ENCODE measurements at places on chromosomes 4 and X.

GRCh38 chr4:1596393-1596792 lies 87.7 kb downstream of the FAM53A start:
- no peak for DNase-seq

DNA sequence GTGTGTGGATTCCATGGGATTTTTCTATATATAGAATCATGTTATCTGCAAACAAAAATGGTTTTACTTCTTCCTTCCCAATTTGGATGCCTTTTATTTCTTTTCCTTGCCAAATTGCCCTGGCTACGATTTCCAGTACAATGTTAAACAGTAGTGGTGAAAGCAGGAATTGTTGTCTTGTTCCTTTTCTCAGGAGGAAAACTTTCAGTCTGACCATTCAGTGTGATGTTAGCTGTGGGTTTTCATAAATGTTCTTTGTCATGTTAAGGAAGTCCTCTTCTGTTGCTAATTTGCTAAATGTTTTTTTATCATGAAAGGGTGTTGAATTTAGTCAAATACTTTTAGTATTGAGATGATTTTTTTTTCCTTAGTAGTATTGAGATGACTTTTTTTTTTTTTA lies 10.9 kb downstream of the SAP30 start:
- no peak for DNase-seq

- no peak for DNase-seq
Measured at GRCh38 chrX:41293269-41293668, 40.7 kb upstream of the DDX3X start.

DNA sequence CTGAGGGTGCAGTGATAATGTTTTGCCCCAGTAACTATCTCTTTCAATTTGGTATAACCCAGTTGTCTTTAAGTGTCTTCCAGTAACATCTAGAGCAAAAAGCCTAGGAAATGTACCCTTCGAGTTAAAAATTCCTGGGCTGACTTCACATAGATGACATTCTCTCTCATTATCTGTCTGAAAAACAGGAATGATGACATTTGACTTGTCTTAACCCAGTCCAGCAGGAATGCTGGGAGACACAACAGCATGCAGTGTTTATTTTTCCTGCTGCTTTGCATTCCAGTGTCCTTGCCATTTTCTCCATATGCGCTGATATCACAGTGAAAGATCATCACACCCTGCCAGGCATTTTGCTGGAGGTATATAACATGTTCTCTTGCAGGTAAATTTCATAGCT lies 130.0 kb downstream of the SOWAHB start:
- no peak for DNase-seq

DNA sequence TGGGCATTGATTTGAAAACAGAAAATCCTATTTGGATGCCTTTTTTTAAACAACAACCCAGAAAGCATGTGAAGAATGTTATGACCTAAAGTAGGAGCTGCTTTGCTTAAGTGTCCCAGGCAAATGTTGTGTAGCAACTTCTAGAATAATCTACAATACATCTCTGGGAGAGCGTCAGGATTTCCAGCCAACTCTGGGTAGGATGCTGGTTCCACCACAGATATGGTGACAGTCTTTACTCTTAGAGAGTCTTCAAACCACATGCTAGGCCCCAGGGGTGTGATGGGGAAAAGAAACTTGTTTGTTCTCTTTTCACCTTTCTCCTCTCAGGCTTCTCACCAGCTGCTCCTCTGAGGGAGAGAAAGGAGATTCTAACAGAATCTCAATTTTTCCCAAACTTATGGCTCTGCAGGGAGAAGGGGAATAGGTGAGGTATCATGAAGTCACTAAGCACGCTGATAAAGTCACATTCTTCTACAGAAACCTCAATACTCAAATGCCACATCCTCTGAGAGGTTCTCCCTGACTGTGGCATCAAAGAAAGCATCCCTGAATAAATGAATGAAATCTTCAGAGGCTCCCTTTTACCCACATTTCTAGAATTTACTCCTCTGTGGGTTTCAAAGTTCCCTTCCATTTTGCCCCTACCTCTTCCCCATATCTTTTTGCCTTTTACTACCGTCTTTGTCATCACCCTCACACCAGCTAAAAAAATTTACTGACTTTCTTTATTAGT lies 171.6 kb upstream of the RAI2 start:
- DNase-seq, result no peak

DNA sequence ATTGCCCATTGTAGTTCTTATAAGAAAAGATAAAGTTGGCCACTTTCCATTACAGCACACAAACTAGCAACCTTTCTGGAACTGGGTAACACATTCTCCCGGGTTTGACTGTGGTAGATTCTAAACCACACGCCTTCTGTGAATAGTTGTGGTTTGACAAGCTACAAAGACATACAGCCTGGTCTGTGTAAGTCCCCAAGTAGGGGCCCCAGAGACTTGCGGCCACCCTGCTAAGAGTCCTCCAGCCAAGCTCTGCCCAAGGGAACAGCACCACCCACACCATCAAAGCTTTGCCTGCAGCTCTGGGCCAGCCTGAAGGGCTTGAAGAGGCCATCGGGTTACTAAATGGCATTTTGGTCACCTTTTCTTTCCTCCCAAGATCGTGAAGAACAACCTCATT lies 203.4 kb downstream of the MAML3 start:
- no peak for DNase-seq

- DNase-seq, result no peak
Measured at GRCh38 chr4:109375778-109376414, 57.7 kb upstream of the SEC24B start.
